ENCODE measurements at places on chromosomes 1 and 21.

DNA sequence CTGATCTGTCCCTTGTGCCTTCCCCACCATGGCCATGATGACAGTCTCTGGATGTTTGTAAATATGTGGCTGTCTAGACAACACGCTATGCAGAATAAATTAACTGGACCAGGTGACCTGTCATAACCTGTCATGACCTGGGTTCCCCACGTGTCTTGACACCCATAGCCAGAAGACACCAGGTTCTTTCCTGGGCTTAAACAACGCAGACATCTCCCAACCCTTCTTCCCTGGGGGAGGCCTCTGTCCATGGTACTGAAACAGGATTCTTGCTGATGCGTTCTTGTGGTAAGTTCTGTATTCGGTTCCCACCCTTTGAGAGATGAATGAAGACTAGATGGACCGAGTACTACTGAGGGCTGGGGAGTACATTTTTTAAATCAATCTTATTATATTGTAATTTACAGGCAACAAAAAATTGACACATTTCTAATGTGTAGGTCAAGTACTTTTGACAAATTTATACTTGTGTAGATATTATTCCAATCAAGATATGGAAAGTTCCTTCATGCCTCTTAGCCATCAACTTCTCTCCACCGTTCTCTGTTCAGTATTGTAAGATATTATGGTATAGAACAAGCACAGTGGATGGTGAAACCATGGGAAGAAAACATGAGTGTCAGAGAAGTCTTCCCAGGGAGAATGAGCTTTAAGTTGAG lies 738.8 kb downstream of the PTPRU start:
- DNase-seq = no peak

DNA sequence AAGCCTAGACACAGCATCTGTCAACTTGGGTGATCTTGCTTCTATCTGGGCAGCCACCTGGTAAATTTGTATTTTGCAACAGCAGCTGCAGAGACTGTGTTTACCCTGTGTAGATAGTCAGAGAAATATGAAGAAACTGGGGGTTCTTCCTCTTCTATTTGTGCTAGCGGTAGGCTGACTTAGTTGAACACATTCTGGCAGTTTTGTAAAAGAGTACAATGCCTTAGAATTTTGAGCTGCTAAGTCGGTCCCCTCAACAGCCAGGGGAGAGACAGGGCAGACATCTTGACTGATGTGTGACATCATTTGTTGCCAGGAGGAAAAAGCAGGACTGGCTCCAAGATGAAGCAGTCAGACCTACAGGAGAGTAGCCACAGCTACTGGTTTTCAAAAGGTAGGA lies 53.7 kb downstream of the KCNJ6 start:
- no peak for DNase-seq

DNA sequence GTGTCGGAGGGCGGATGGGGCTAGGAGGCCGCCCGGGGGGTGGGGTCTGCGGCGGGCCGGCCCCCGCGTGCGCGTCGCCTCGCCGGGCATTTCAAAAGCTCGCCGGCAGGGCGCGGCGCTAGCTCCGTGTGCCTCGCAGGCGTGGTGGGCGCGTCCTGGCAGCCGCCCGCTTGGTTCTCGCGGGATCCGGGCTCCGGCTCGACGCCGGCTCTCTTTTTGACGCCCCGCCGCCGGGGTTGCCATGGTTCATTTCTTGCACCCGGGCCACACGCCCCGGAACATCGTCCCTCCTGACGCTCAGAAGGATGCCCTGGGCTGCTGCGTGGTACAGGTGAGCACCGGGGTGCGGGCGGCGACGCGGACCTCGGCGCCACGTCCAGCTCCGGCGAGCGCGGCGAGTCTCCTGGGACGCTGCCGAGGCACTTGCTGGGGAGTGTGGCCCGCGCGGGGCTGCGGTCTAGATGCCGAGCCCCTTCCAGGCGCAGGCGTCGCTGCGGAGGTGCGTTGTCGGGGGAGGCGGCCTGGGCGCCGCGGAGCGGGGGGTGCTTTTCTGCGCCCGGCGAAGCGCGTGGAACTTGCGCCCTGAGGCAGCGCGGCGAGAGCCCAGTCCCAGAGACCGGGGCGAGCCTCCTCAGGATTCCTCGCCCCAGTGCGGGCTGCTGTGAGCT lies at the start of gene ZYG11A:
Gene ZYG11A, plus strand, starts transcription at position 118 of the 668 bp plus-strand sequence. Its CDS starts 124 bp downstream, at position 242.
- peak; percentile 41 for DNase-seq

DNA sequence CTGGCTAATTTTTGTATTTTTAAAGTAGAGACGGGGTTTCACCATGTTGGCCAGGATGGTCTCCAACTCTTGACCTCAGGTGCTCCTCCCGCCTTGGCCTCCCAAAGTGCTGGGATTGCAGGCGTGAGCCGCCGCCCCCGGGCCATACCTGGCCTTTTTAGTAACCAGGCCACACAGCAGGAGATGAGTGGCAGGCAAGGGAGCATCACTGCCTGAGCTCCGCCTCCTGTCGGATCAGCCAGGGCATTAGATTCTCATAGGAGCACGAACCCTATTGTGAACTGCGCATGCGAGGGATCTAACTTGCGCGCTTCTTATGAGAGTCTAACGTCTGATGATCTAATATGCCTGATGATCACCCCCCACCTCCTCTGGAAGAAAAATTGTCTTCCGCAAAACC lies 308.7 kb upstream of the PRMT6 start:
- no peak for DNase-seq

DNA sequence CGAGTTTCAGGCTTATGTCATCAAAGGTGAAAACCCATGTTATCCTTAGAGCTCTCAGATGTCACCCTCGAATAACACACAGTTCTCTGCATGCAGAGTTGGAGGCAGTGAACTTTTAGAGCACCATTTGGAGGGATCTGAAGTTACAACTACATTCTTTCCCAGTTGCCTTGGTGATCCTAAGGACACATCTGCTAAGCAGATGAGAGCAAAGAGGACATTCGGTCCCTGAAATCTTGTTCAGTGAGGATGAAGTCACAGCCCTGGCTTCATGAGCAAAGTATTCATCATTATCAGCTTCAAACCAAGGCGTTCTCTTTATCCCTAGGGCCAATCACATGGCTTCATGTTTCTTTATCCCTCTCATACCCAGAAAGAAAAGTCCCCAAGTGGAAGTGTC lies 23.1 kb upstream of the MCOLN2 start:
- no peak for DNase-seq

DNA sequence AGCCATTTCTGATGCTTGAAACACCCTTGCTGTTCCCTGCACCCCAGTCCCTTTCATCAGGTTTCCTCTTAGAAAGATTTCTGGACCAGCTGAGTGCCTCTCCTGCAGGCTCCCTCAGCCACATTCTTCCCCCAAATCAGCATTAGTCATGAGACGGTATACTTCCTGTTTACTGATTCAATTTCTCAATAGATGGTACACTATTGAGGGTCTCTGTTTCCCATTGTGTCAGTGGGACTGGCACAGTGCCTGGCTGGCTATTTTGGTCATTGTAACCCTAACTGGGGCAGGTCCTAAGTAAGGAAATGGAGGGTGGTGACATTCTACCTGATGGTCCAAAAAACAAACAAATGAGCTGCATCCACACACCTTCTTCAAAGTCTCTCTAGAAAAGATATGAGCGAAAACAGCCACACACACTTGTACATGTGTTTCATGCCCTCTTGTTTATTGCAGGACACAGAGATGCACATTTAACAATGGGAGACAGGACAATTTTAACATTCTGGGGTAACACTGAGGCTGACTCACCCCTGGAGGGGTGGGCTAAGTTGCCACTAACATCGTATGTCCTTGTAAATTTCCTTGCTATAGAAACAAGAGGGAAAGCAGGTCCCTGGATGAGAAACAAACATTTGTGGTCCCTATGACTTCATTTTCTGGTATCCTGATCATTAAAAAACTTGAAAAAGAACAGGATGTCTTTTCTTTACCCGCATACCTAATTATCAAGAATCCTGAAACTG lies 77.5 kb downstream of the RRAGC start:
- DNase-seq = no peak

DNA sequence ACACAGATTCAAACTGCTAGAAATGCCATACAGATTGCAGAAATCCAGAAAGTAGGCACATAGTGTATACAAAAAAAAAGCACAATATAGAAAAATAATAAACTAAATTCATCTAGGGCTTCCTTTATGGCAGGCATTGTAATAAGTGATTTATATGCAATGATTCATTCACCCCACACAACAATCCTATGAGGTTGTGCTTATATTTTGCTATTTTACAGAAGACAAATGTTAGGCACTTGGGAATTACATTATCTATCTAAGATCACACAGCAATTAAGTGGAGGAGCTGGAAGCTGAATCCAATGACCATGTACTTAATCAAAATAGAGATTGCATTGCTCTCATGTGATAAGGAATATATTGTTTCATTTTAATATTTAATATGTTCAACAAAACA lies 225.7 kb upstream of the KCNK2 start:
- DNase-seq = no peak

DNA sequence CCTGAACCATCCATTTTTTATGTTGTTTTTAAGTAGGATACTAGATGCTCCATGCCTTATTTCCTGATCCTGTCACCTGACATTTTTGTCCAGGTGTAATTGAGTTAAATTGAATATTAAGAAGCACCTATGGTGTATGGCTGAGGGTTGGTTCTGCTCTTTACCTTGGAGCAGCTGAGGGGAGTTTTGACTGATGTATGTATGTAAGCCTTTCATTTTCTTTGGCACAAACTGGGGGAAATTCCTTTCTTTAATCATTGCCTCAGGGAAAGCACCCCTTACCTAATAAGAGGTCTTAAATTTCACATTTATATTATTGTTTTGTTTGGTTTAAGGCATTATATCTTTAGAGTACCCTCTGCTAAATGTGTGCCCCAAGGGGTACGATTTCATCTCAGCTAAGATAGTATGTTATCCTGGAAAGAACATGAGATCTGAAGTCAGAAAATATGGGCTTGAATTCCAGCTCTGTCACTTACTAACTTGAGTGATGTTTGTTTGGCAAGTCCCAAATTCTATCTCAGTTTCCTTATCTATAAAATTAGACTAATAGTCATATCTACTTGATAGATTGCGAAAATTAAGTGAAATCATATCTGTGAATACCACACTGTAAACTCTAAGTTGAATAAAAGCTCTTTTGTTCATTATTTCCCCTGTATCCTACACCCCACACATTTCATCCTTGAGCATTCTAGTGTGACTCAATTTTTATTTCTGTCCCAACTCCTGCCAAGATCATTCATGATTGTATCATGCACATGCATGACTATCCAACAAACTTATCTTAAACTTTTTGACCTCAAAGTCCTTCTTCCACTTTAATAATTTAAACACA lies 57.7 kb upstream of the NUF2 start:
- no peak for DNase-seq

- no peak for DNase-seq
Observed at GRCh38 chr1:223208164-223209076, 65.4 kb upstream of the TLR5 start.

DNA sequence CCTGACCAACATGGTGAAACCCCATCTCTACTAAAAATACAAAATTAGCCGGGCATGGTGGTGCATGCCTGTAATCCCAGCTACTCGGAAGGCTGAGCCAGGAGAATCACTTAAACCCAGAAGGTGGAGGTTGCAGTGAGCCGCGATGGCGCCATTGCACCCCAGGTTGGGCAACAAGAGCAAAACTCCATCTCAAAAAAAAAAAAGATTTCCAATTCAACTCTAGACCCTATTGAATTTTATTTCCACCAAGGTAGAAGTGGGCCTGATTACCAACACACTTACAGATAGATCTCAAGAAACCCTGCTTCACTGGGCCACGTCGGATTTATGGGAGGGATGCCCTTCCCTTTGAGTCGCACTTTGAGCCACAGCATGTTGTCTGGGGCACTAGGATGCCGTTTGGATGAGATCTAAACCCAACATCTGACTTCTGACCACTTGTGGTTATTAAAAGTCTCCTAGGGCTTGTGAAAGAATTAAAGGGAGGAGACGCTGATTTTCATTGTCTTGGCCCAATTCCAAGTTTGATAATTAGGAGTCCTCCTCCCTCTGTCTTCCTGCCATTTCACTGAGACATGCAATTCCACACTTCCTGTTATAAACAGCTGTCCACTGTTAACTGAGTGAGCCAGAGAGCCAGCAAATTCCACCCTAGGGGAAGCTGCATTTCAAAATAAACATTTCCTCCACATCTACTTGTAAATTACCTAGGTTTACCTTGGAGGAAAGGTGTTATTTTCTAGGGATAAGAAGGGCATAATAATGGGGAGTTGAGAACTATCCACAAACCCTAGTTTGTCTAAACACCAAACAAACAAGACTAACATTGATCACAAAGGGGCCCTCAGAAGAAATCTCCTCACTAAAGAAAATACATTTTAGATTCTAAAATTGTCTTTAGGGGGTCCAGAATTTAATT lies 5.2 kb upstream of the RERE start:
- DNase-seq = no peak

GRCh38 chr1:1364266-1364665 lies 5.9 kb upstream of the MXRA8 start:
- DNase-seq = no peak

DNA sequence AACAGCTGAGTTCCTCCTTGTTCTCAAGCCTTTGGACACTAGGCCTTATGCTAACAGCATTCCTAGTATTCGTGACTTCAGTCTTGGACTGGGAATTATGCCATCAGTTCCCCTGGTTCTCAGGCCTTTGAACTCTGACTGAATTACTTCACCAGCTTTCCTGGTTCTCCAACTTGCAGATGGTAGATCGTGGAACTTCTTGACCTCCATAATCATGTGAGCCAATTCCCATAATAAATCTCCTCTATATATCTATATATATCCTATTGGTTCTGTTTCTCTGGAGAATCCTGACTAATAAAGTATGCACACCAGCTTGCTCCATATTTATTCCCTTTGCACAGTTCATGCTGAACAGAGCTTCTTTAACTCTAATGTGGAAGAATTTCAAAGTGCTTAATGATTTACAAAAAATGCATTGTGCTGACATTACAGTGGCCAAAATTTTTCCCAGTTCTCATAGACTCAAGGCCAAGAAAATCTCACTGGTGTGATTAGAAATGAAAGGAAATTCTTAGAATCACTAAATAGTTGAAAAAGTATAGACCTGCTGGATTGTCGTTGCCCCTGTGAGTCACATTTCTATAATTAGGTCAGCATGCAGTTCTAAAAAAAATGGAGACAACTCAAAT lies 462.9 kb upstream of the ADAMTS5 start:
- DNase-seq = no peak

DNA sequence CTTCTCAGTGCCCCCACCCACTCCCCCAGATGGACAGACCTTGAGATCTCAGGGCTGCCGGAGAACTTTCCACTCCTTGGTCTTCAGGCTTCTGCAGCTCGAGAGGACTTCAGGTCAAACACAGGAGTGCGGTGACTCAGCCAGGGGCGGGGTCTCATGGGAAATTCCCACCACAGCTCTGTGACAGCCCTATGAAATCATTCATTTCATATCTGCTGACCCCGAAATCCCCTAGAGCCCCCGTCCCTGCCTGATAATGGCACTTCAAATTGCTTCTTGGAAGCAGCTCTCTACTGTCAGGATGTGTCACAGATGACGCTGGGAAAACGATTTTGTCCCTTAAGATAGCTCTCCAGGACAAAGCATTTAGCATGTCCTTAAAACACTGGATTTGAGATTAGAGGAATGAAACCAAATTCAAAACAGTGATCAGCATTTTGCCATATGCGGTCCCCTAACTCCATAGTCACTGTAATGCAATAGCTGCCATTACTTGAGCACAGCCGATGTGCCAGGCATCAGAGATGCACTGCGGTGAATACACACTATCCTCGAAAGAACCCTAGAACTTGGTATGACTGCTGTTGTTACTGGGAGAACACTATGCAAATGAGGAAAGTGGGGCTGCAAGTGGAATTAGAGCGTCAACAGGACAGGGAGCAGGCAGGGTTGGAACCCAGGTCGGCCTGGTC lies at the start of gene TNFRSF9:
Gene TNFRSF9, minus strand, starts transcription at position 95 of the 692 bp plus-strand sequence. CDS start 845 bp downstream, outside the sequence.
- DNase-seq = peak; percentile 75
